ENCODE measurements at places on chromosomes 6 and 20.

GRCh38 chr6:150128425-150128824 lies 14.4 kb upstream of the PPP1R14C start:
- no peak for DNase-seq

GRCh38 chr6:116050737-116051136 lies 10.0 kb downstream of the FRK start:
- DNase-seq, result no peak

GRCh38 chr6:70062010-70062409 lies 195.7 kb downstream of the COL19A1 start:
- DNase-seq, result no peak

GRCh38 chr20:15297059-15297875 lies 959.9 kb upstream of the FLRT3 start:
- peak; percentile 51 for DNase-seq

- no peak for DNase-seq
Observed at GRCh38 chr6:35582315-35582714, 69.6 kb upstream of the TULP1 start.

All from NCI-H1930 (cell line).